ENCODE measurements at places on chromosomes 7 and 10.

DNA sequence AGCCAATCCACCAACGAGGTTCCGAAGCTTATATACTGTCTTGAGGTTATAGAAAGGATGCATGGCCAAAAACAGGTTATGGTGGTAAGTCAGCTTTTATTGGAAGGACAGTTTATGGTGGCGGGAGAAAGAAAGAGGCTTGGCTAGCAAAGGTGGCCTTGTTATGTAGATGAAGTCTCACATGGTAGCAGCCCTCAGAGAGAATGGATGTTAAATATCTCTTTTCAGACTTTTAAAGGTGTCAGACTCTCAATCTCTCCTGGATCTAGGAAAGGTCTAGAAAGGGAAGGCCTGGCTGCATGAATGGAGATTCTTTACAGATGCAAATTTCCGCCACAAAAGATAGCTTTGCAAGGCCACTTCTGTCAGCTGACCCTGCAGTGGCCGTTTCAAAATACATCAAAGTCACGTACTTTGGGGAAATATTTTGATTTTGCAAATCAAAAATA lies 333.8 kb downstream of the GALNT17 start:
- no peak for DNase-seq

DNA sequence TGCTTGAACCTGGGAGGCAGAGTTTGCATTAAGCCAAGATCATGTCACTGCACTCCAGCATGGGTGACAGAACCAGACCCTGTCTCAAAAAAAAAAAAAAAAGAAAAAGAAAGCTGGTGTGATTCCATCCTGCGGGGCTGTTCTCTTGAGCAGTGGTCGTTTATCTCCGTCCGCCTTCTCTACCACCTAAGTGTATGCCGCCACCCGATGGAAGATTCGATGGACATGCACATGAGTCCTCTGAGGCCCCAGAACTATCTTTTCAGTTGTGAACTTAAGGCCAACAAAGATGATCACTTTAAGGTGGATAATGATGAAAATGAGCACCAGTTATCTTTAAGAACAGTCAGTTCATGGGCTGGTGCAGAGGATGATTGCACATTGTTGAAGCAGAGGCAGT lies 65.7 kb downstream of the ABRAXAS2 start:
- DNase-seq: no peak

DNA sequence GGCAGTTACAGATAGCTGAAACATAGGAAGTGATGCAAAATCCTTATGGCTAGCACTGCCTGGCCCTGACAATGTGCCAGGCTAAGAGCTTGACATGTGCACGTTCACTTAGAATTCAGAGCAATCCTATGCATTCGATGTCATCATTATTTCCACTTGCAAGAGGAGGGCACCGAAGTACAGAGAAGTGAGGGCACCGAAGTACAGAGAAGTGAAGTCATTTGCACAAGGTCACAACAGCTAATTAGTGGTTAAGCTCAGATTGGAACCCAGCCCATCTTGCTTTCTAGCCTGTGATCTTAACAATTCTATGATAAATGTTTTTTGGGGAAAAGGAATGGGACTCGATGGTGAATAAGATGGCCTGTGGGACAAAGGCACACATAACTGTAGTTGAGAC lies 73.4 kb downstream of the ARHGAP22 start:
- no peak for DNase-seq

- DNase-seq: no peak
Observed at GRCh38 chr10:131184503-131184902, 127.0 kb downstream of the TCERG1L start.

DNA sequence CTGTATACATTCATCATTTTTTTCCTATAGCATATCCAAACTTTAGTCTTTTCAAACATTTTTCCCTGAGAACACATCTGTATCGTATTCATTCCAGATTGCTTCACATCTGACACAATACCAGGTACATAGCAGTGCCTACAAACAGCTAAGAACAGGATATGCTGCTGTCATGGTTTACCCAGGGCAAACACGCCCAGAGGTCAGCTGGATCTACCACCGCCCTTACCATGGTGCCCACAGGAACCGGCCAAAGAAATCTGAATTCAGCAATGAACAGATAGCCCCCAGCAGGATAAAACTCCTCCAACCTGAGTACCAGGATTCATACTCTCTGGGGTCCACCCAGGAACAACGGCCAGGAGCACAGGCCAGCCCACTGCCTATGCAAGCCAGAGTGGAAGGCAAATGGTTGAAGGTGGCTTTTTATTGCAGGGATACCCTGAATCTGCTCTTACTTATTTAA lies 43.0 kb downstream of the TNS3 start:
- no peak for DNase-seq

DNA sequence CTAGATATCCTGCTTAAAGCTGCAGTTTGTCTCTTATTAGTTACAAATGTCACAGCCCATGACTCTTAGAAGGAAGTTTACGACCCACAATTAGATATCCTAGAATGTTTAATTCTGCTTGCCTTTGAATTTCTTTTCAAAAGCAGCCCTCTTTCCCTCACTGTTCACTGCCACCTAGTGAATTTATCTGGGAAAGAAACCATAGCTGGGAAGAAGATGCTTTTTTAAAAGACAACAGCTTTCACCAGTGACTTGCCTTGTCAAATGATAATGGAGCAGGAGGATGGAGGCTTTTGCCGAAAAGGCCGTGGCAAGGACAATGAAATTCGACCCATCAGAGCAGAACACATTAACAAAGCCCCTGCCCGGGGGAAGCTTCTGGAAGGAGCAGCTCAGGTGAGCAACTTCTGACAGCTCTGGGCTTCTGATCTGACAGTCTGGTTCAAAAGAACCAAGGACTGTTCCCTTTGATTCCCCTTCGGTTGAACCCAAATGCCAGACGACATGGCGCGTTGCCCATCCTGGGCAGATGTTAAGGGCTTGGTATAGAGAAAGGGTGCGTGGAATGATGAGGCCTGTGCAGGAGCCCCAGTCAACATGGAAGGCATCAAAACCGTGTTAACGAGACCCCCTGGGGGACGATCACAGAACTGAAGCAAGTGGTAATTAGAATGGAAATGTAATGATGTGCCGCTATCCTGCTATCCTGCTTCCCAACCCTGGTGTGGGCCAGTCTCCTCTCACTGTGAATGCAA lies 236.8 kb downstream of the FRMD4A start:
- no peak for DNase-seq

DNA sequence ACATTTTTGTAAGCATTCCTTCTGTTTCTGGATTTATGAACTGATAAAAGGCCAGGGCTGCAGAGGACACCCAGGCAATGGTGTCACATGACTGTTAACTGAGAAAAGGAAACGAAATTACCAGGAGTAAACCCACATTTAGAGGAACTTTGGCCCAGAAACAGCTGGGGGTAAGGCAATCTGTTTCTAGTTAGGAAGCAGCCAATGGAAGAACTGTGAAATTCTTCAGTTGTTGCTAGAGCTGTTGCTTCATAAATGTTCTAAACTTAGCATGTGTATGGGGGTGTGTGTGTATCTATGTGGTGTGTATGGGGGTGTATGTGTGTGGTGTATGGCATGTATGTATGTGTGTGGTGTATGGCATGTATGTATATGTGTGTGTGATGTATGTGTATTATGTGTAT lies 11.8 kb upstream of the PDCD4 start:
- no peak for DNase-seq

DNA sequence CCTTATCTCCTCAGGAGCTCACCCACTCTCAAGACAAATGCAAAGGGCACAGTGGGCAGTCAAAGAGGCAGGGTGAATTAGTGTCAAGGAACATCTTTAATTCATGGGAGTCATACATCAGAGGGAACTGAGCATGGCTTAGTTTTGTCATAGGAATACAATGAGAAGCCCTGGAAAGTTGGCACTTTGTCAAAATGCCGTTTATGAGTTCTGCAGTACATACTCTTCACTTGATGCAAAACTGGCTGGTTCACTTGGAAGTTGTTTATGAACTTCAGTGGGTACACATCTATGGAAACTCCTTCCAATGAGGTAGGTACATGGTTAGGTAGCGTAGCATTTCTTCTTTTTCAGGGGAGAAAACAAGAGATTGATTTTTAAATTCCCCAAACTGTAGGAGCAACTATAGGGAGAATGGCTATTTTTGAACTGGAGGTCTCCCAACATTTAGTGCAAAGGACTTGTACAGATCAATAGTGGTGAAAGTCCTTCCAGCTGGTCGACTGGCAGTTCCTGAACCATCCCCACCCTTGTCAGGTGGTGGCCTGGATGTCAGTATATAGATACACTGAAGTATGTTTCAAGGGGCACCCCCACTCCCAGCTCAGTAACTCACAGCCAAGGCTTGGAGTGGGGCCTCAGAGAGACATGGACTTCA lies 580.5 kb downstream of the REEP3 start:
- no peak for DNase-seq

Data from left lung (tissue), 14 donors.